ENCODE measurements at places on chromosomes 7 and 10.

DNA sequence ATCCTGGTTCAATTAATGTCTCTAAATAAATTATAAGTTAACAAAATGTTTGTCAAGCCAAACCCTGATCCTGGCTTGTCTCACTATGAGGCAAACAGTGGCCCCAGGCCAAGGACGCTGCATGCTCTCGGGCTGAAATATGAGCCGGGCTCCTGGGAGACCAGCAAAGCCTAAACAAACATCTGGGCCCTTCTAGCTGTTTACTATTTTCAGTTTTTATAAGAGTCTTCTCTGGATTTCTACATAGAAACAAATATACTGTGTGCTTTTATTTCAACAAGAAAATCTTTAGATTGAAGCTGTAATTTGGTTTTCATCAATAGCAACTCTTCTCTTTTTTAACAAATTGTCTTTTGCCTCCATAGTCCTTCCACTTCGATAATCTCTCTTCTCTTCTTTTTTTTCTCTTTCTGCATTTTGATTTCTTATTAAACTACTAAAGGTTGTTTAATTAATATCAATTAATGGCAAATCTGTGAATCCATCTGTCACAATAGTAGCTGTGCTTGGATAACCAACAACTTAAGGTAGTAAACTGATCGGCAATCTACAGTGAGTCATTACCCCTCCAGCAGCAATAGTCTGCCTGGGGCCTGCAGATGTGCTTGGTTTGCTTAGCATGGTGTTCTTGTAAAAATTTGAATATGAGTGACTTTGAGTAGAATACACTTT, 83.3 kb upstream of the DNAJC1 start:
- peak; percentile 68 for DNase-seq

DNA sequence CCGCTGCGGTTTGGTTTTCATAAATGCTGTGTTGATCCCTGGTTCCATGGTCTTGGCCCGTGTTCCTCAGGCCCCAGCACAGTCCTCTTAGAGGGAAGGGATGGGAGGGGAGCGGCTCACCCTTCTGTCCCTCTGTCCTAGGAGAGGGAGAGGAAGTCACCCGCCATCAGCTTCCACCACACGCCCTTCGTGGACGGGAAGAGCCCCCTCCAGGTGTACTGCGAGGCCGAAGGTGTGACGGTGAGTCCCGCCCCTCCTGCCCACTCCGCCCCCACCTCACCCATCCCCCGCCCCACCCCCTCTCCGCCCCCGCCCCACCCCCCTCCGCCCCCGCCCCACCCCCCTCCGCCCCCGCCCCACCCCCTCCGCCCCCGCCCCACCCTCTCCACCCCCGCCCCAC, 37.5 kb upstream of the DPYSL4 start:
- no peak for DNase-seq

DNA sequence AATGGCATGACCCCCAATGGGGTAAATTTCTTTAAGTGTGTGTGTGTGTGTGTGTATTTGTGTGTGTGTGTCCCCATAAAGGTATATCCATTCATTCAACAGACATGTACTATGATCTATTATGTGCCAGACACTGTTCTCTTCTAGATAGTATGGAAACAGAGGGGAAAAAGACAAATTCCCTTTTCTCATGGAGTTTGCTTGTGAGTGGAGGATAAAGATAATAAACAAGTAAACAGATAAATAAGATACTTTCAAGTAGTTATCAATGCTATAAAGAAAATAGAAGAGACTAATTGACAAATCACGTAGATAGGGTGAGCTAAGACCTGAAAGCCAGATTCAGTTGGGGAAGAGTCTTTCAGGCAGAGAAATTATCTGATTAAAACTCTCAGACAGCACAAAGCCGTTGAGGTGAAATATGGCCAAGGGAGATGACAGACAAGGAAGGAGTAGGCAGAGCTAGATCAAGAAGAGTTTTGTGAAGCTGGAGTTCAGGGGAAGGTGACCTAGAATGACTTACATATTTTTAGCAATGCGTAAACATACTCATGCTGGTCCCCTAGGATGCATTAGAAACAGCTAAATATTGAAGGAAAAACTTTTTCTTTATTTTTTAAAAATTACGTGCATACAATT, 45.2 kb upstream of the DMTF1 start:
- DNase-seq = no peak

DNA sequence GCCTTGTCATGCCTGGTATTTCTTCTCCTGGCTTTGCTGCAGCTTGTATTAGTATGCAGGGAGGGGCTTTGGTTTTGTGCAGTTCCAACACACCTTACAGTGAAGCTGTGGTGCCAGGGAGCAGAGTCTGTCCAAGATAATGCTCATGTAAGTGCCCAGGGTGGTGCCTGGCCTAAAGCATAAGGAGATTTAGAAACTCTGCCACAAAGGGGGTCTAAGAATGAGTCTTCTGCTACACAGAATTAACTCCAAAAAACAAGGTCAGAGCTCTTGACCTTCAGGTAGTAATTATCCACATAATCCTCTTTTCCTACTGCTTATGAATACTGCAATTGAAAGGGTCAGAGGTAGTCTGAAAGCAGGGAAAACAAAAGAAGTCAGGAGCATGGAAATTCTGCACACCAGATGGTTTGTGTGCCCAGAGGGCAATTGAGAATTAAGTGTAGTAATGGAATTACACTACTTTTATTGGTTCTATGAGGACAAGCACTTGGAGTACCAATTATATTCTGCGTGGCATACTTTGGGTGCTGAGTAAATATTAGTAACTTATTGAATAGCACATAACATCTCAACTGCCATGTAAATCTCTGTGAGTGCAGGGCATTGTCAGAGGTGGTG, 121.5 kb downstream of the KAT6B start:
- DNase-seq = no peak

- DNase-seq = no peak
Observed at GRCh38 chr10:130809761-130810515, 501.6 kb downstream of the TCERG1L start.
